ENCODE measurements at places on chromosomes 3 and 15. TPM values are rescaled to one million over a fixed set of nuclear protein-coding genes. Genes with fewer than 3 reads are reported as not detected.

GRCh38 chr3:34285827-34286188 is 487.4 kb downstream of the PDCD6IP start:
- H3K4me3 ChIP-seq, result no peak overlapping the region
- no peaks in the 10 kb centered on the region for H3K4me1 ChIP-seq
- no peaks in the 10 kb centered on the region for H3K36me3 ChIP-seq

DNA sequence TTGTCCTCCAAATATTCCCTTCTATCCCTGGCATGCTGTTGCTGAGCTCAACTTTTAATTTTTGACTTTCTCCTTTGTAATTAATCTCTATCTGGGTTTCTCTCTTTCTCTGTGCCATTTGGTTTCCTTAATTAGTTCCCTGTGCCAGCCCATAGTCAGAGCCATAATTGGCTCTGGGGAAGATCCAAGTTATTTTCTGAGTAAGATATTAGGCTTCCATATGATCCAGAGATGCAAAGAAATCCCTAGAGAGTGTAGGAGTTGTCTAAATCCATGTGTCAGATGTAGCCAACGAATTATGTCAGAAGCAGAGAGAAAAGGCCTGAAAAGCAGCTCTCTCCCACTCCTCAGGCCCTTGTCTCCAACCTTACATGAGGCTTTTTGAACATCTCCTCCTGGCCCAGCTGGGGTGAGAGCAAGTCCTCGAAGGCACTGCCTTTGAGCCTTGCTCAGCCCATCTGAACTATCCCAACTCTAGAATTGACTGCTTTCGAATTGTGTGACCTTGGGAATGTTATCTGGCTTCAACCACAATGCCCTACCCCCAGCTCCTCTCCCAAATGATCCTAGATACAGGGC is 46.4 kb downstream of the MOBP start:
- no peaks in the 10 kb centered on the region for H3K27me3 ChIP-seq
- H3K4me1 ChIP-seq, result no peaks in the 10 kb centered on the region
- no peak for DNase-seq
- H3K4me3 ChIP-seq, result no peak overlapping the region
- H3K36me3 ChIP-seq, result no peaks in the 10 kb centered on the region

DNA sequence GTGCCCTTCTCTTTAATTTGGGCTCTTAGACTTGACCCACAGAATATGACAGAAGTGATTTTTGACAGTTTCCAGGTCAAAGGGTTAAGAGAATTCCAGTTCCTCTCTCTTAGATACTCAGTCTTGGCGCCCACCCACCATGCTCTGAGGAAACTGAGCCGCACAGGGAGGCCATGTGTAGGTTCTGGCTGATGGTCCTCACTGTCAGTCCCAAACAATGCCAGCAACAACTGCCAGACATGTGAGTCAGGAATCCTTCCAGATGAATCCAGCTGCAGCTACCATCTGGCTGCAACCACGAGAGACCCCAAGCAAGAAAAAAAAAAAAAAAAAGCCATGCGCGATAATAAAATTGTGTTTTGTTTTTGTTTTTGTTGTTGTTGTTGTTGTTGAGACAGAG is 326.6 kb downstream of the MAGI1 start:
- H3K36me3 ChIP-seq, result no peaks in the 10 kb centered on the region
- H3K4me3 ChIP-seq, result no peak overlapping the region
- no peak overlapping the region for H3K27ac ChIP-seq
- no peak for DNase-seq
- no peaks in the 10 kb centered on the region for H3K4me1 ChIP-seq

- H3K36me3 ChIP-seq, result no peaks in the 10 kb centered on the region
- no peaks in the 10 kb centered on the region for H3K4me1 ChIP-seq
- H3K4me3 ChIP-seq, result no peak overlapping the region
These were observed 325.1 kb upstream of the CBLB start for GRCh38 chr3:106193876-106194275.

GRCh38 chr3:176953106-176954060 is 243.9 kb downstream of the TBL1XR1 start:
- no peak for DNase-seq
- H3K4me3 ChIP-seq, result no peak overlapping the region
- H3K4me1 ChIP-seq, result no peaks in the 10 kb centered on the region
- no peaks in the 10 kb centered on the region for H3K36me3 ChIP-seq

DNA sequence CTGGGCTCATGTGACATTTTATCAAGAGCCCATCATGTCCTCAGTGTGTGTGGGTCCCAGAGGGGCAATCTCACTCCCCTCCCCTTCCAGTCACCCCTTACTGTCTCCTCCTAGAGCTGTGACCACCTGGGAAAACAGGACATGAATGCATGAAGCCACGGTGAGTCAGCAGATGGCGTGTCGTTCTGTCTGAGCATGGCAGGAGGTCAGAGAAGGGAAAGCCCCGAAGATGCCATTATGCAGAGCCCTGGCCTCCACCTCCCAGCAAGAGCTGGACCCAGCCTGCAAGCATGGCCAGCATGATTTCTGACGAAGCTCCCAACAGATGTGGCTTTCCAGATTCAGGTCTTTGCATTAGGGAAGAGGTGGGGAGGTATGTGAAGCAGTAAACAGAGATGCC is 118.5 kb downstream of the TLE3 start:
- no peak overlapping the region for H3K4me3 ChIP-seq
- no peaks in the 10 kb centered on the region for H3K4me1 ChIP-seq
- DNase-seq, result no peak
- peak overlapping the region; percentile 43 for H3K27ac ChIP-seq

- H3K36me3 ChIP-seq, result no peaks in the 10 kb centered on the region
- H3K4me3 ChIP-seq, result no peak overlapping the region
- no peak for DNase-seq
- H3K27me3 ChIP-seq, result no peaks in the 10 kb centered on the region
These were observed 122.7 kb downstream of the DGKG start for GRCh38 chr3:186239321-186239720.

GRCh38 chr3:185880600-185880999 is 55.8 kb upstream of the IGF2BP2 start:
- DNase-seq, result no peak
- H3K4me1 ChIP-seq, result no peaks in the 10 kb centered on the region
- no peaks in the 10 kb centered on the region for H3K36me3 ChIP-seq

Gene DUOX2
- total RNA-seq, result not detected

Gene ADAMTS9
- total RNA-seq, result not detected

Gene GNAT1
- not detected for total RNA-seq

Gene APOD
- total RNA-seq, result not detected

Gene MKRN2
- total RNA-seq, result 31.7 TPM

Gene STARD5
- 6.6 TPM for total RNA-seq
